NCI-H748 treated with DMSO at 0.1 percent for 48 hours (cell line): ENCODE measurements at places on chromosomes 16 and 17.

- no peak for DNase-seq
Measured at GRCh38 chr17:81983639-81984373, 6.4 kb downstream of the ASPSCR1 start.

GRCh38 chr17:74484066-74484465 lies 17.6 kb downstream of the CD300A start:
- no peak for DNase-seq

GRCh38 chr17:15742921-15743320 lies 10.8 kb downstream of the TBC1D26 start:
- no peak for DNase-seq

DNA sequence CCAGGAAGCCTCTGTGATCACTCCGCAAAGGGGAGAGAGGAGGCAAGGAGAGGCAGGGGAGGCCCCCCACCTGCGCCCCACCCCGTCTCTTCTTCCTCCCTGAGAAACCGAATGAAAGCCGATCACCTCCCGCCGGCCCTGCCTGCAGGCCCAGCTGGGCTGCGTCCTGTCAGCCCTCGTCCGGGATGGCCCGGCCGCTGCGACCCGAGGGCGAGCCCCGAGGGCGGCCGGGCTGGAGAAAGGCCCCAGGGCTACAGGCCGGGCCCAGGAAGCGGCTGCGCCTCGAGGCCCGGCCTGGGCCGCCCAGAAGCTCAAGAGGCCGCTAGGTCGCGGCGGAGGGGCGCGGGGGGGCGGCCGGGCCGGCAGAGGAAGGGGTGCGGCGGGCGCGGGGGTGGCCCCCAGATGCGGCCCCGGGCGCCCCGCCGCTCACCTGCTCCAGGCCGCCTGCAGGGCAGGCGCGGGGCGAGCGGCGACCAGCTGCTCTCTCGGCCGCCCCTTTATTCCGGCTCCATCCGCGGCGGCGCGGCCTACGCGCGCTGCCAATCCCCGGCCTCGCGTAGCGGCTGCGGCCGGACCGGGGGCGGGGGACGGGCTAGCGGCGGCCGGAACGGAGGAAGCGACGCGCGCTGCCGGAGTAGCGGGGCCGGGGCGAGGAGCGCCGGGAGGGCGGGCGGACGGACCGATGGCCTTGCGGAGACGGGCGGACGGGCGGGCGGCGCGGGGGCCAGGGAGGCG lies at the start of gene ZNF319:
TSS of gene ZNF319 (minus strand) at position 702 of the 735 bp plus-strand sequence. CDS start 2,407 bp downstream, outside the sequence.
- DNase-seq: no peak

- DNase-seq: no peak
Measured at GRCh38 chr16:57563761-57564160, 21.3 kb downstream of the ADGRG5 start.
